ENCODE measurements at places on chromosomes 7 and 10.

DNA sequence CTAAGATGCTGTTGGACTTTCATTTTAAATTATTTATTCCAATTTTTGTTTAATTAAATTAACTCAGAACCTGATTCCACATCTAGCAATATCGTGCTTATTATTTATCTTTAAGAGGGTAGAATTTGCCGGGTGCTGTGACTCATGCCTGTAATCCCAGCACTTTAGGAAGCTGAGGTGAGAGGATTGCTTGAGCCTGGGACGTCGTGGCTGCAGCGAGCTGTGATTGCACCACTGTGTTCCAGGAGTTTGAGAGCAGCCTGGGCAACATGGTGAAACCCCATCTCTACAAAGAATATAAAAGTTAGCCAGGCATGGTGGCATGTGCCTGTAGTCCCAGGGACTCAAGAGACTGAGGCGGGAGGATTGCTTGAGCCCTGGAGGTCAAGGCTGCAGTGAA is 47.8 kb downstream of the ZFAND4 start:
- DNase-seq, result no peak

GRCh38 chr7:7829667-7830066 is 111.3 kb upstream of the RPA3 start:
- DNase-seq, result no peak

GRCh38 chr7:157310676-157311185 is 26.1 kb upstream of the DNAJB6 start:
- DNase-seq, result no peak

DNA sequence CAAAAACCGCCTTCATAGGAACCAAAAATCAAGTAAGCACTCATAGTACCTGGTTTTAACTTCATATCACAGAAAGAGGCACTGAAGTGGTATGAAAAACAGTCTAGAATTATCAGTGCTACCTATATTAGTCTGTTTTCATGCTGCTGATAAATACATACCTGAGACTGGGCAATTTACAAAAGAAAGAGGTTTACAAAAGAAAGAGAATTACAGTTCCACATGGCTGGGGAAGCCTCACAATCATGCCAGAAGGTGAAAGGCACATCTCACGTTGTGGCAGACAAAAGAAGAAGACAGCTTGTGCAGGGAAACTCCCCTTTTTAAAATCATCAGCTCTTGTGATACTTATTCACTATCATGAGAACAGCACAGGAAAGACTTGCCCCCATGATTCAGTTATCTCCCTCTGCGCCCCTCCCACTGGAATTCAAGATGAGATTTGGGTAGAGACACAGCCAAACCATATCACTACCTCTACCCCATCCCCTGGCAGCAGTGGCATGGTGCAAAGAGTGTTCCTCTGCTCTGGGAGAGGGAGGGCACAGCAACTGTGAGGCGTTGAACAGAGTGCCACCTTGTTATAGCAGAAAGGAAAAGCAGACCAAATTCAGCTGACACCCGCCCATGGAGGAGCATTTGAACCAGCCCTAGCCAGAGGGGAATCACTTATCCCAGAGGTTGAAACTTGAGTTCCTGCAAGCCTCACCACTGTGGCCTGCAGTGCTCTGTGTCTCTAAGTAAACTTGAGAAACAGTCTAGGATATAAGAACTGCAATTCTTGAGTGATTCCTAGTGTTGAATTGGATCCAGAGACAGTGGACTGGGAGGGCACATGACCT is 61.9 kb upstream of the PTPRZ1 start:
- no peak for DNase-seq

DNA sequence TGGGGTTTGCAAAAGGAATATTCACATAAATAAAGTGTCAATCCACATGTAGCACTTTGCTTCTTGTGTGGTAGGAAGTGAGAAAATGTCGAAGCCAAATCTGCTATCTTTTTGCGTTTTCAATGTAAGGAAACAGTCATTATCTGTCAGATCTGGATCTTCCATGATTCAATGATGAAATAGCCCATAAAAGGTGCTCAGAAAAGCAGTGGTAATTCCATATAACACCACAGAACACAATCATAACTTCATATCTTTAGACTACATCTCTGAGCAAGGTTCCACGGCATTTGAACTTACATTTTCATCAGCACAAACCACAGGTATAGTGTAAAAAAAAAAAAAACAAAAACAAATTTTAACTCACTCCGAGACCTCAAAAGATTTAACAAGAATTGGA is 39.9 kb upstream of the EGR2 start:
- DNase-seq, result no peak

DNA sequence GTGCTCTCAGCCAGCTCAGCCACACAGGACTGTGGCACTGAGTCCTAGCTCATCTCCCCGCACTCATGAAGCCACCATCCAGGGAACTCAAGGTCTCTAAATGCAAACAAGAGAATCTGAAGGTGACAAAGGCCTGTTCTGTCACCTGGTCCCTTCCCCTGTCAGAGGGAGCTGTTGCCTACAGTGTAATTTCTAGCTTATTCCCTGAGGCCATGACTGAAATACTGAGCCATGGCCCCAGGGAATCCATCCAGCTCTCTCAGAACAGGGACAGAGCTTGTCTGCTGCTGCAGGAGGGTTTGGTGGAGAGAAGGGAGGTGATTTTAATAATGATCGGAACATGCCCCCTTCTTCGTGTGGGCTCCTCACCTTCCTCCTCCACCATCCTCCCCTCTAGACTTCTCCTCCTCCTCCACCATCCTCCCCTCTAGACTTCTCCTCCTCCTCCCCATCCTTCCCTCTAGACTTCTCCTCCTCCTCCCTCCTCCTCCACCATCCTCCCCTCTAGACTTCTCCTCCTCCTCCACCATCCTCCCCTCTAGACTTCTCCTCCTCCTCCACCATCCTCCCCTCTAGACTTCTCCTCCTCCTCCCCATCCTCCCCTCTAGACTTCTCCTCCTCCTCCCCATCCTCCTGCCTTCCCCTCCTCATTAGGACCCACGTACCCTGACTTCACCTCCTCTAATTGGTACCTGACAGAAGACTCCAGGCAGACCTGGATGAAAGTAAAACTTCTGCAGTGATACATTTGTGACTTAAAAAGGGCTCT is 338.0 kb upstream of the MKI67 start:
- no peak for DNase-seq

GRCh38 chr10:125057158-125058001 is 103.0 kb downstream of the CTBP2 start:
- no peak for DNase-seq

- DNase-seq, result no peak
These were observed 5.1 kb downstream of the AUTS2 start for GRCh38 chr7:69603351-69603750.

GRCh38 chr10:119333146-119333792 is 125.9 kb downstream of the GRK5 start:
- no peak for DNase-seq

- no peak for DNase-seq
These were observed 113.0 kb downstream of the SGMS1 start for GRCh38 chr10:50510517-50511473.

DNA sequence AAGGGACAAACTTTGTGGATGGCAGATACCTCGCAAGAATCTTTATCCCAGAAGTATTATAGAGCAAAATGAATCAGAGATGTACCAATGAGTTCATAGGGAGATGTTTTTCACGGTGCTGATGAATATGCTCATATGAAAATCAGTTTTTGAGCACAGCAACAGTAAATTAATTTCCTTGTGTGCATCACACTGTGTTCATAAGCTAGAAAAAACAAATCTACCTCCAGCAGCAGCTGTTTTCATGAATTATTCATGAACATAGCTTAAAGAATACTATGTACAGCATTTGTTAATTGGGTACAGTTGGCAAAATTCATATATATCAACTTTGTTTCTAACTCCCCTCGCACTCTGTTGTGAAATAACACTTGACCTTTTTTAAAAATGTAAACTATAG is 809.8 kb downstream of the GRM8 start:
- no peak for DNase-seq

GRCh38 chr7:101856473-101857357 is 39.3 kb downstream of the CUX1 start:
- DNase-seq, result peak; percentile 94

DNA sequence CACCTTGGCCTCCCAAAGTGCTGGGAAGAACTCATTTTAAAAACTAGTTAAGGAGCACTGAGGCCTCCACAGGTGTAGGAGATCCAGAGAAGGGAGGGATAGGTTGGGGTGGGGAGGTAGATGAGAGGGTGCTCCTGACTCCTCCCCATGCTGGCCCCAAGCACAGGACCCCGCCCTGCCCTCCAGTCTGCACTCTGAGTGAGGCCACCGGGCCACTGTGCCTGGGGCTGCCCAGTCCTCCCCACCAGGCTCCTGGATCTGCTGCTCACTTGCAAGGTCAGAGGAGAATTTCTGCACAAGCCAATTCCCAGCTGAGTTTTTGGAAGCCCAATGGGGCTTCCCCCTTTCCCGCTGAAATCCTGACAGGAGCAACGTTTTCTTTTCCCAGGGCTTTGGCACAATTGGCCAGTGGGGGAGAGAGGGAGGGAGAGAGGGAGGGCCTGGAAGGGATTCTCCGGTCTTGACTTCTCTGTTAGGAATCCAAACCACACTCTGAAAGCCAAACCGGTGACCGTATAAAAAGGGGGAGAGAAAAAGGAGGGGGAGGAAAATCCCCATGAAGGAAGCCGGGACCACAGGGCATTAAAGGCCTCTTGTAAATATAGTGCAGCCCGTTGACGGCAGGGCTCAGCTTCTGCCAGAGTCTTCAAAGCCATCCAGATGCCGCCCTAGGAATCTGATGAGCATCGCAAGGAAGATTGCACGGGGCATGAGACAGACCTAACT is 116.2 kb downstream of the SH3PXD2A start:
- no peak for DNase-seq

DNA sequence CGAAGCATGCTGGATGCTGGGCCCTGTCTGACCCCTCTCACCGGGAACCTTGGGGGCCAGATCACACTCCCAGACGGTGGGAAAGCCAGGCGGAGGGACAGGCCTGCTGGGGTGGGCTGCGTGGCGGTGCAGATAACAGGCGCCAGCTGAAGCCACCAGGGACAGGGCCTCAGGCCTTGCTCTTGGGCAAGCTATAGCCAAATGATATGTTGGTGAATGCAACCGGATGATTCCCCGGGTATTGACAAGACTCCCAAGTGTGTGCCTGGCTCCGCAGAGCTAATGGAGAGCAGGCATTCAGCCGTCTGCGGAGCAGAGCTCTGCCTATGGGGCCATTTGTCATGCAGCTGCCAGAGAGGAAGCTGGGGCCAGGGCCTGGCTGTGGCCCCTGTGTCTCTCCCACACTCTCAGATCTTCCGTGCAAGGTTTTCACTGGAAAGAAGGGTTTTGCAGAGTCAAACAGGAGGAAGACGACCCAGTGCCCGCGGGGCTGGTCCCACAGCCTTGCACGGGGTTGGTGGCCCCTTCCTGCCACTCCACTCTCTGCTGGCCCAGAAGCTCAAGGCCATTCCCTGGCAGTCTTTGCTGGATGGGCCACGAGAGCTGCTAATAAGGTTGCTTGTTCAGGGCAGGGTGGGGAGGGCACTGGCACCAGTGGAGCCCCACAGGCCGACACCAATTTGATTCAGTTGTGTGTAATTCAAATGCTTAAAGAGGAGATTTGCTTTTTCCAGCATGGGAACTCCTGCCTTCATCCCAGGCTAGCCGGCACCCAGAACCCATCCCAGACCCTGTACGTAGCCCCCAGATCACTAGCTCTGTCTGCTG is 91.8 kb downstream of the PRKAG2 start:
- no peak for DNase-seq

DNA sequence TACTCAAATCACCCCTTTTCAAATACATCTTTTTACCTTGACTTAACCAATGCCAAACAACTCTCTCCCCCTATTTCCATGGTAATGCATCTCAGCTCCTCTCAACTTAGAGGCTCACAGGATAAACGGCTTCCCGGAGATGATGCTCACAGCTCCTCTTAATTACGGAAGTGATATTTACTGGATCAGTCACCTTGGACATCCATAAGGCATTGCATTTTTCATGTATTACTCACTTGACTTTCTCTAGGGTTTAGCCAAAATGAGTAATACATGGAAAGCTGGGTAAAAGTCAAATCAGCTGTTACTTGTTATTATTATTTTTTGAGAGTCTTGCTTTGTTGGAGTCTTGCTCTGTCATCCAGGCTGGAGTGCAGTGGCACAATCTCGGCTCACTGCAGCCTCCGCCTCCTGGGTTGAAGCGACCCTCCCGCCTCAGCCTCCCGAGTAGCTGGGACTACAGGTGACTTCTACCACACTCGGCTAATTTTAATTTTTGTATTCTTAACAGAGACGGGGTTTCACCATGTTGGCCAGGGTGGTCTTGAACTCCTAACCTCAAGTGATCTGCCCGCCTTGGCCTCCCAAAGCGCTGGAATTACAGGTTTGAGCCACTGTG is 73.3 kb upstream of the RHEB start:
- no peak for DNase-seq

- DNase-seq, result no peak
These were observed 95.8 kb downstream of the CAMK1D start for GRCh38 chr10:12444981-12445700.

GRCh38 chr7:156117542-156118247 is 305.4 kb upstream of the SHH start:
- DNase-seq, result no peak

DNA sequence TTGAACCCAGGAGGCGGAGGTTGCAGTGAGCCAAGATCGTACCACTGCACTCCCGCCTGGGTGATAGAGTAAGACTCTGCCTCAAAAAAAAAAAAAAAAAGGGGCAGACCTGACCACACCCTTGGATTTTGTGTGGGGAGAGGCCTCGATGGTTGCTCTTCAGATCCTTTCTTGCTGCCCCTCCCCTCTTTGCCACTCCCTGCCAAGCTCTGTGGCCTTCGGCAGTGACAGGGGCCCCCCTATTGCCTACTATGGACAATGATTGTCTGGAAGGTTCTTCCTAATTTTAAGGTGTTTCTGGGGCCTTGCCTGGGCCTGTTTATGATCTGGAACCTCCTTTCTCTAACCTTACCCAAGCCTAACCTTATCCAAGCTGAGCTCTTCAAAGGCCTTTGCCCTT is 795 bp downstream of the PRF1 start:
- no peak for DNase-seq

DNA sequence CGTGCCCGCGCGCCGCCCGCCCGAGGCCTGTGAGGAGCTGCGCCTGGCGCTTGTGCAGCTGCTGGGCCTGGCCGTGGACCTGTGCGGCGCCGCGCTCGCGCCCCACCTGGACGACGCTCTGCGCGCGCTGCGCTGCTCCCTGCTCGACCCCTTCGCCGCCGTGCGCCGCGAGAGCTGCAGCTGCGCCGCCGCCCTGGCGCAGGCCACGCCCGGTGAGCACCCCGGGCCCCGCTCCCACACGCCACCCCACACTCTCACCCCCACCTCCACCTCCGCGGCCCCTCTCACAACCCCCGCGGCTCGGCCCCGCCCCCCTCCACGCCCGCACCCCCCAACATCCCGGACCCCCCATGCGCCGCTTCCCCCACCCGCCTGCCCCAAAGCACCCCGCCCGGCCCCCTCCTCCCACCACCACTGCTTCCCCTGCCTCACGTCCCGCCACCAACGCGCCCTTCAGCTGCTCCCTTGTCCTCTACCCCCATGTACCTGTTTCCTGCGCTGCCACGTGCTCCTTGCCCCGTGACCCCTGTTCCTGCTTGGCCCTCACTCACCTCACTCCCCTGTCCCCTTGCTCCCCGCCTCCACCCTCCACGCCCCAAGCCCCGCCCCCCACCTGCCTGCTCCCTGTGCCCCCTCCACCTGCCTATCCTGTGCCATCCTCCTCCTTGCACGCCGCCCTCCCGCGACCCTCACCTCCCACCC is at the start of gene PRKAR1B:
Gene PRKAR1B, minus strand, starts transcription at position 178 of the 702 bp plus-strand sequence. CDS start 15,776 bp downstream, outside the sequence.
- peak; percentile 4 for DNase-seq

- DNase-seq, result no peak
These were observed 93.2 kb downstream of the CFTR start for GRCh38 chr7:117572856-117573620.

GRCh38 chr7:106279425-106280197 is 5.2 kb downstream of the NAMPT start:
- DNase-seq, result no peak
